Right forelimb (tissue), 1 donor: ENCODE measurements at places on chromosomes 6 and 20.

DNA sequence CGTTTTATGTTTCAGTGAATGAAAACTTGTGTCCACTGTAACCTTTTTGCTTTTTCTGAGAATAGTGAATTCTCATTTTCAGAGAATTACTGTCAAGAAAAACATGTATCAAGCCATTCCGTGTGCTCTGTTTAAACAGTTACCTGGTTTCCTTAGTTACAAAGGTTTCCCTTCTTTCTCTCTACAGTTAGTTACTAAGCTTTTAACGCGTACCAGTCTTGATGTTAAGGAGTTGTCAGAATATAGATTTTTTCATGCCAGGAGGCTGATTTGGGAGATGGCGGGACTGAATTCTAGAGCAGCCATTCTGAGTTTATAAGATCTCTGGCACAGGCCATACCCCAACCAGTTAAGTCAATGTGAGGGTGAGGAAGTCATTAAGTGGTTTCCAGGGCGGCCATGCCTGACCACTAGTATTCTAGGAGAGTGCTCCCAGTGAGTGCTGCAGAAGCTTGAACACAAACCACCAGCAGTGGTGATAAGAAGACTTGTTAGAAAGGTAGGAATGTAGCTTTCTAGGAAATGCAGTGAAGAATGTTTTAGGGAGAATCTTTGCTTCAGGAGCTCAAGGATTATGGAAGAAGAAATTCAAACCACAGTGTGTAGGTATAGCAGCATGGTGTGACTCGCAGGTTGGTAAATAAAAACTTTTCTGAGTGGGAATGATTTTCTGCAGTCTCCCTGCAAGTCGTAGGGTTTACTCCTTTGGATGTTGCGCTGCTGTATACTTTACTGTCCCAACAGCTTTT is 112.9 kb downstream of the JARID2 start:
- no peak for DNase-seq

DNA sequence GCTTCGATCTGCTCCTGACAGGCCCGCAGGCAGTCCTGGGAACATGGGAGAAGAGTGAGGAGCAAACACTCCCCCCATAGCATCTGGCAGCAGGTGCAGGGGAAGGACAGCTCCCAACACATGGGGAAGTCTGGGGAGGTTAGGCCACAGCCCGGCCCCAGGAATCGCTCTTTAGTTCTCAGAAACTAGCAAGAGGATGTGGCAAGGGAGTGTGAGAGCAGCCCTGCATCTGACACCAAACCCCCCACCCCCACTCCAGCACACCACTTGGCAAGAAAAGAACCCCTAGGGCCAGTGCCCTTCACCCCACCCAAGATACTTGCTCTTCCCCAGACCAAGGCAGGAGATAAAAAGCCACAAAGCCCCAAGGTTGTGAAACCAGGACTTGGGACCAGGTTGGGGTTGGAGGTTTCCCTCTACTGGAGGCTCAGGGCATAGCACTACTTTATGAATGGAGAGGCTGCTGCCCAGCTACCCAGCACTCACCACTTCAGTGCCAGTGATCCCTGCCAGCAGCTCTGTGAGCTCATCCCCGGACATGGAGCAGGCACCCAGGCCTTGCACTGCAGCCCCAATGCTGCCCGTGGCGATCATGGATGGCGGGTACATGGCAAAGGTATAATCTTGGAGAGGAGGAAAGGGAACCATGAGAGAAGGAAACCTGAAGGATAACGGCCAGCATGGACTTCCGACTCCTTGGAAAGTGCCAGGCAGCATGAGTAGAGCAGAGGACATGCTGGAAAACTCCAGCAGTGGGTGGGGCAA is 5.4 kb downstream of the CCND3 start:
- DNase-seq, result peak; percentile 64

DNA sequence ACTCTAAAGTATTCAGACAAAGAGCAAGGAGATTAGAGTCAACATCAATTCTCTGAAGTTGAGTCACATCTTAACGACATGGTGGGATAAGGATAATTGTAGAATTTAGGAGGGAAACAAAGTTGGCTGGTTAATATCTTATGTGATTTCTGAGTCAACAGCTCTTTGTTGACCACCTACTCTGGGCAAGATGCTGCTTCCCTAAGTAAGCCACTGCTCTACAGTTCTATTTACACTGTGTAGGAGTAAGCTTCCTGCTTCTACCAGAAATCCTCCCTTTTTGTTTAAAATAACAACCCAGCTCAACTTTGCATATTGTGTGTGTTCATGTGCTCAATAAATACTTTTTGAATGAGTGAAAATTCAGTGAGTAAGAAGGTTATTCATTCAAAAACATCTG is 3.1 kb downstream of the HS3ST5 start:
- no peak for DNase-seq

- no peak for DNase-seq
These were observed 94.6 kb downstream of the BCAS1 start for GRCh38 chr20:53975761-53976160.

DNA sequence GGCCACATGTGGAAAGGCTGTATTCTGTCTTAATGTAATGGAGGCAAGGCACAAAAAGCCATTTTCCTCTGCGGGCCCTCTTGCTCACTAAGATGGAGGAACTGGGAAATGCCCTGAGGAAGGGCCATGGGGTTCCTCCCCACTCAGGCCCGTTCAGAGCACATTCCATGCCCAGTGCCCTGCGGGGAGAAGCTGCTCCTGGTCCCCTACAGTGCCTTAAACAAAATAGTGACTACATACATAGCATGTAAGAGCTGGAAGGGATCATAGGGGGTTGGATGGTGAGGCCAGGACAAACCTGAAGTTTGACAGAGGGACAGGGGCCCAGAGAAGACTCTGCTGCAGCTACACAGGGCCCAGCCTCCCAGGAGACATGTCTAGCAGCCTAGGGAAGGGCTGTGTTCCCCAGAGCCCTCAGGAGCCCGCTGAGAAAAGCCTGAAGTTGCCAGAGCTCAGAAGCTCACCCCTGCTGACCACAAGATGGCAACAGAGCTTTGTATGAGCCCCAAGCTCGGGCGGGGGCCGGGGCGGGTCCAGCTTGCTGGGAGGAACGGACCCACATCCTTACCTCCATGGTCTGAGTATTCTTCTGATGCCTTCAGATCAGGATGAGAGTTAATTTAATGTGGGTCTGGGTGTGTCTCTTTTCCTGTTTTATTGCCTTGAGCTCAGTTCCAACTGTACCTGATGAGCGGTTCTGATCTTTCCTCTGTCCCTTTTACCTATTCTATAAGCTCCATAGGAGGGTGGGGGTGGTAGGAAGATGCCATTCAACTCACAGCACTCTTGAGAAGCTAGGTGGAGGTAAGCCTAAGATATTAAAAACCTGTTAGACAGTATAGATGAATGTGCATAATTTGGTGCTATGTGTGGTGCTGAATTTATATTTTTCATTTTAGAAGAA is 242.9 kb downstream of the CDC5L start:
- no peak for DNase-seq

DNA sequence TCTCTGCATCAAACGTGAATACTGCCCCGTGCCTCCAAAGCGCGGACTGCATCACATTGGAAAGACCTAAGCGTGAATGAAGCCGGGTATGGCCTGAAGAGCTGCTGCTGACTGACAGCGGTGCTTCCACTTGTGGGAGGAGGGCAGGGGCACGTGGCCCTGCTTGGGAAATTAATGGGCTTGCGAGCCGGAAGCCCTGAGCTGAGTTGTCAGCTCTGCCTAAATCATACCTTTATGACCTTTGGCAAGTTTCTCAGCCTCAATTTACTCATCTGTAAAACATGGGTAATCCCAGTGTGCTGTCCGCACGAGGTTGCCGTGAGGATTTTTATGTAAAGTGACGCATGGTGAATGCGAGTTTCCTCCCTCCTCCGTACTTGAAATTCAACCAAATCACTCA is 67.0 kb upstream of the FOXQ1 start:
- no peak for DNase-seq

DNA sequence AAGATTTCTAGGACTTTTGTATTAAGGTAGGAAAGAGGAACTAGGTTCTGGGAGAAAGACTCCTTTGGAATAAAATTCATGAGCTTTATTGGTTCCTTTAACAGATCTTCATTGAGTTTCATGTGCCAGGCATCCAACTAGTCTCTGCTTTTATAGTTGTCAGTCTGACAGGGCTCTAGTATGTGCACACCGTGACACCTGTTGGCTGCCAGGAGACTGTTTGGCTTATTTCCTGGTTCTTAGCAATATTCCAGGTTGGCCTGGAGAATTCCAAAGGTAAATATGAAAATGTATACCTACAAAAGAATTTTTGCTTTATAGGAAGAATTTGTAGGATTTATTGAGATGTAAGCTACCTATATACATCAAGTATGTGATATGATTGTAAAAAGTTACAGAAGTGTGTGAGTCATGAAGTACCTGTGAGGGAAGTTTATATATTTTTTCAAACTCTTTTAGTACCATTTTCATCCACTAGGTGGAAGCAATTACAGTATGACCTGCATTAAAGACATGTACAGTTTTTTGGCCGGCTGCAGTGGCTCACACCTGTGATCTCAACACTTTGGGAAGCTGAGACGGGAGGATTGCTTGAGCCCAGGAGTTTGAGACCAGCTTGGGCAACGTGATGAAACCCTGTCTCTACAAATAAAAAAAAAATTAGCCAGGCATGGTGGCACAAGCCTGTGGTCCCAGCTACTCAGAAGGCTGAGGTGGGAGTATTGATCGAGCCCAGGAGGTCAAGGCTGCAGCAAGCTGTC is 35.2 kb downstream of the NDUFAF5 start:
- no peak for DNase-seq

DNA sequence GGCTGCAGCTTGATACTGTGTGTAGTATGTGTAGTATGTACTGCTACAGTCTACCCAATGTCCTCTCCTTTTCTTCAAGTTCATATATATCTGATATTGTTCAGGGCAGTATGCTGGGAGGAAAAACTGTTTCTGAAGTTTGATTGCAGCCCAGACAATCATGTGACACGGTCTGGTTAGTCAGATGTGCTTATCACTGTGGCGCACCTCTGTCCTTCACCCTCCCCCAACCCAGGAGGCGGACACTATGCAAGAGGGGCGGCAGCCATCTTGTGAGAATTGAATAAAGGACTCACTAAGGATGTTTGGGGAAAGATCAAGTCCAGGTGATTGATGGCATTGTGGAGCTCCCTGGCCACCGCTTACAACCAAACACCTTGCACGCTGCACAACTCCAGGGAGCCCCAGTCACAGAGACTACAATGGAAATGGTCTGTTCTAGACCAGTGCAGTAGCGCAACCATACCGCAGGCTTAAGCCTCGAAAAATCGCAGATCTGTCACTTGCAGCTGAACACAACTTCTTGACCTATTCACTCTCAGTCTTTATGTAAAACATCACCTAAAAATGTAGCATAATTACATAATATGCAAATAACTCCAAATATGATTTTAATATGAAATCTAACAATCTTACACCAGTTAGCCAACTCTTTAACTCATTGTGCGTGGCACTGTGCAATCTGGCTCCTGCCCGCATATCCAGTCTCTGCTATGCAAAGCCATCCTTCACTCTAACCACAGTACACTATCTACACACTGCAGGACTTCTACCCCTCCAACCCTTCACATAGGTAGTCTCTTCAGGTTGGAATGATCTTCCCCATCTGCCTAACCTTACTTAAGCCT is 79.3 kb downstream of the VGLL2 start:
- DNase-seq, result no peak

DNA sequence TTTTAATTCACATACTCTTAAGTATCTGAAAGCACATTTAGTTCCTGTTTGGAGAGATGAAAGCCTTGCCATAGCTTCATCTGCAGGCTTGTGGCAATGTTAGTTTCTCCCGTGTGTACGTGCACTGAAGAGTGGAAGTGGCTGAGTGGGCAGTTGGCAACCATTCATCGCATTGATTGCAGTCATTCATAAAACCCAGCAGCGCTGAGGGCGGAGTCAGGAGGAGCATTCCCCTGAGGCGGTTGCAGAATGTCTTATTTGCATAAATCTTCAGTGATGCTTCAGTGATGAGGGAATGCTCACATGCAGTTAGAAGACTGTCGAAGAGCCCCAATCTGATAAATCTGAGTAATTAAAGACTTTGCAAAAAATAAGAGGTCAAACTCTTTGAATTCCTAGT is 79.1 kb downstream of the RIMS1 start:
- DNase-seq, result no peak

GRCh38 chr6:11621119-11621518 is 83.6 kb downstream of the TMEM170B start:
- no peak for DNase-seq

DNA sequence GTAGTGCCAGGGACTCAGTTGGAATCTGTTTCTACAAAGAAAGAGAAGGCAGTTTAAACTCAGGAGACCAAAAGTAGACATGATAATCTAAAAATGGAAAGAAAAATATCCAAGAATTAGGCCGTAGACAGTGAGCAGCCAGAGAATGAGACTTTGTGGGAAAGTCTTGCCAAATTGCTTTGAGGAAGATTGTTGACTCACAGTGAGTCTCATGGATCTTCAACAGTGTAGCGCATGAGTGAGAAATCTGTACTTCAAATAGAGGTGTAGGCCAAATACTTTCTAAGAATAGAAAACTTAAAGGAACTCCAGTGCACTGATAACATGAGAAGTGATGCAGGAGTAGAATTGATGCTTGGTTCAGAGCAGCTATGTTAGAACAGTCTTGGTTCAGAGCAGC is 284.5 kb downstream of the HTR1B start:
- no peak for DNase-seq

DNA sequence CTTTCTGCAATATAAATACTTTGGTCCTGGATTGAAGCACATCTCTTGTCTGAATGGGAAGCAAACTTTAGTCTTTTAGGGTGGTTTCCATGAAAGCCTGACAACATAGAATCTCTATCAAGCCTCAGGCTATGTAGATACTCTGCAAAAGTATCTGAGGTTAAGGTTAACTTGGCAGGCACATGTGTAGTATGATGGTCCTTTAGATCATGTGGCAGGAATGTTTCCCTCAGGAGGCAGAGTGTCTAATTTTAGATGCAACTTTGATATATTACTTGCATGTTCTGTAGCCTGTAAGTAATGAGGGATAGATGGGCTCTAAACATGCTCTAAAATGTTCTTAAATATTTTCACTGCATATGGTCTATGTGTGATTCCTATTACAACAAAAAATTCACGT is 8.2 kb downstream of the MYB start:
- DNase-seq, result no peak

DNA sequence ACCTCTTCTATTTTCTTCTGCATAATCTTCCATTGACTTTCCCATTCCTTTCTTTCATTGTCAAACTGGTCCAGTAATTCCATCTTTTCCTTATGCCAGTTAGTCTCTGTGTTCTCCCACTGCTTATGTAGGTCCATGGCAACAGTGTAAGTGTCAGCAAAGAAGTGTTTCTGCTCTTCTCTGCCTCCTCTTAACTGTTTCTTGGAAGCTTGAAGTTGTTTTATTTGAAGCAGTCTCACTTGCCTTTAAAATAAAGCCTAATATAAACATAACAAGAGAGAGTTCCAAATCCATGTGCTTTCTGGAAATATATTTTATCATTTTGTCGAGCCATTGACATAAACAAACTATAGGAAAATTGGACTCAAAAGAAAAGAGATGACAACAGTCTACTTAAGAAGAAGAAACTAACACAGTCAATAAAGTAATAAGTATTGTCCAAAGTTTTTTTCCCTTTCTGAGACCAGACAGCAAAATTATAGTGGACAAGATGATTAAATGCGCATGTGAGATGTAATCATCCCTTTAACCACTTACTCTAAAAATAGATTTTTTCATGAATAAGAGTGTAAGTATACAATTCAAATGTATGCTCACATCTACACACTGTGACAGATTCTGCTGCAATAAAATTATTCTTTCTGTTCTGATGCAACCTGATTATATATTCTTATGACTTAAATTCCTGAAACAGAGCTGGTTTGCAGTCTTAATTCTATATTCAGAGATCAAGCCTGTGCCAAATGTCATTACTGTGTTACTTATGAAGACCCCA is 5.2 kb downstream of the KIAA0408 start:
- no peak for DNase-seq

GRCh38 chr6:72151742-72152141 is 265.4 kb downstream of the RIMS1 start:
- DNase-seq, result no peak

GRCh38 chr6:82348130-82348529 is 15.5 kb upstream of the TPBG start:
- DNase-seq, result no peak
